ENCODE measurements at places on chromosomes 1 and 21. TPM values are rescaled to one million over a fixed set of nuclear protein-coding genes. Genes with fewer than 3 reads are reported as not detected.

GRCh38 chr1:237270353-237270752 is 228.4 kb downstream of the RYR2 start:
- no peak for DNase-seq

DNA sequence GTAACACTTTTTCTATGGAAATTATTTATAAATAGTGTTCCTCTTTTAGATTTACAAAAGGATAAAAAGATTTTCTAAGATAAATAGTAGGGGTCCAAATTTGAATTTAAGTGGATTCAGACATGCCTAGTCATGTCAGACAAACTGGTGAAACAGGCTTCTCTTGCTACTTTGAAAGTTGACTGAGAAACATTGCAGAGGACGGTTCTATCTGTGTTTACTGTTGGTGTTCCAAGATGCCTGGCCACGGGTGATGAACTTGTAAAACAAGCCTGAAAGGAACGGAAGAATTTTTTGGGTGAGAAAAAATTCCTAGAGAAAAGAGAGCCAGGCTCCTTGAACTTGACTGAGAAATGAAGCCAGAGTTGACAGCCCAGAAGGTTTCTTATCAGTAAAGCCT is 2.2 kb downstream of the KRTAP19-1 start:
- no peak for DNase-seq

Gene LRRIQ3
- 1.5 TPM for total RNA-seq

DNA sequence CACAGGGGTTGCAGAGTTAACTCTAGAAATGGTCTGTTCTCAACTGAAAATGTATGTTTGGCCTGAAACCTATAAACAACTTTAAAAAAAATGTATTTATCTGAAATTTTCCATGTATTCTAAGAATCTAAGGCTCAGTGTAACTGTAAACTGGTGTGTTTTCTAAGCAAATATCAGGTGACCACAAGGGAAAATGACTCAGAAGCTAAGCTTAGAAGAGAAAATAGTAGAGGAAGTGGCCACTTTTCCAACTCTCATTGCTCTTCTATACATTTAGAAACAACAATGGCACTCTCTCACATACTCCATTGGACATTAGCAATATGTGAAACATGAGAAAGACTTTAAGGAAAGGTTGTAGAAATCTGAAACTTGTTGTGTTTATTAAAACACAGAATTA is 7.5 kb downstream of the TNFSF18 start:
- no peak for DNase-seq

- DNase-seq, result no peak
Observed at GRCh38 chr1:38803647-38804046, 55.9 kb downstream of the RRAGC start.
